ENCODE measurements at places on chromosomes 5 and 9.

GRCh38 chr5:93893075-93893474 lies 151.7 kb upstream of the POU5F2 start:
- DNase-seq: no peak

DNA sequence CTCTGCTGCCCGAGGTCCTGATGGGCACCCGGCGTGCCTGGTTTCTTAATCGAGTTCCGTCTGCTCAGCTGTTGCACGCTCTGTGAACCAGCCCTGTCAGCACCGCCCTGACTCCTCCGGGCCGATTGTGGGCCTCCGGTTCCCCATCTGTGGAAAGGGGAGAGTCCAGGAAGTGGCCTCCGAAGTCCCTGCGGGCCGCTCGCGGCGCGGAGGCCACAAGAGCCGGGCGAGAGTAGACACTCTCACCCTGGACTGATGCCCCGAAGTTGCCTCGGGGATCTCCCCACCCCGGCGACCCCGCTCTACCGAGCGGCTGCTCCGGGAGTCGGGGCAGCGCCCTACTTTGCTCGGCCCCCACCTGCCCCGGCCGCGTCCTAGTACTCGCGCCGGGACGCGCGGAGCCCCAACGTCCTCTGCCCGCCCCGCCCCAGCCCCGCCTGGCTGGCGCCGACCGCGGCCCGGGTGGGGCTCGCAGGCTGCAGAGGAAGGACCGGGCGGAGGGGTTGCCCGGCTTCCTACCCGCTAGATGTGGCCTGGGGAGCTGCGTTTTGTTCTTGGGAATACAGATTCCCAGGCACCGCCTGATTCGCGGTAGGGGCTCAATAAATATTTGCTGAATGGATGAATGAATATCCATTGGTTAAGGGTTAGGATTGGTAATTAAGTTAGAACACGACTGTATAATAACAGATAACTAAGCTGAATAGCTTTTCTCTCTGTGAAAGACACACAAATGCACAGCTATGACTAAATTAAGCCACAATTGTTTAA lies 935 bp upstream of the ZNF367 start:
- no peak for DNase-seq

DNA sequence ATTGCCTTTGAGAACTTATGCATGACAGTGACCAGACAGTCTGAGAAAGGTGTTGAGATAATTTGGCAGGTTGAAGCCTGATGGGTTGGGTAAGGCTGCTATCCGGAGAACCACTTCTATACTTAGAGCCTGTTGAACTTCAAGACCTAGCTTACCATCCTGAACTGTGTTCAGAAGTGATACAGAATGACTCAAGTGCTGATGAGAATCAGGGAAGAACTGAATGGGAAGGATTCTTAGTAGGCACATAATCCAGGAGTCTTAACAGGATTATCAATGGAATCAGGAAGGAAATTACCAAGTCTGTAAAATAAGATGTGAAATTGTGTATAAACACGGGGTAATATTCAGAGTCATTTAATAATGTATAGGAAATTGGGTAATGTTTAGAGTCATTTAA lies 9.0 kb upstream of the PAPPA start:
- DNase-seq: no peak

DNA sequence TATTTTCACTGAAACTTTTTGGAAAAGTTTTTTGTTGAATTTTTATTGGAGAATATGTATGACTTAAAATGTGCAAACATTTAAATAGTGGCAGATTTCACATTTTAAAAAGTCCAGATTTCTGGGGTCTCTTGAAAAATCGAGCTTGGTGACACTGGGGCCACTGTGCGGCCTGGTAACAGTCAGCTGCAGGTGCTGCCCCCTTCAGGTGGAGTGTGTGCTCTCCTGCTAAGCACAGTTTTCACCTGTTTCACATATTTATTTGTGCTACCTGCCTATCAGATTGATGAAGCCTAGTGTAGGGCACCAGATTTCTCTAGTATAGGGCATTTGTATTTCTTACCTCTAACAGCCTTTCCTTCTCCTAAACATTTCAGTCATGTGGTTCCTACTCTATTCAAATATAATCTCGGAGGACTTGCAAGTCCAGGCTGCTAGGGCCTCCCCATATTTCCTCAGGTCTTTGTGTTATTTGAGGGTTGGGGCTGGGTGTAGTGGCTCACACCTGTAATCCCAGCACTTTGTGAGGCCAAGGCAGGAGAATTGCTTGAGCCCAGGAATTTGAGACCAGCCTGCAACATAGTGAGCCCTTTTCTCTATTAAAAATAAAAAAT lies 95.8 kb upstream of the KLF9 start:
- DNase-seq: no peak

DNA sequence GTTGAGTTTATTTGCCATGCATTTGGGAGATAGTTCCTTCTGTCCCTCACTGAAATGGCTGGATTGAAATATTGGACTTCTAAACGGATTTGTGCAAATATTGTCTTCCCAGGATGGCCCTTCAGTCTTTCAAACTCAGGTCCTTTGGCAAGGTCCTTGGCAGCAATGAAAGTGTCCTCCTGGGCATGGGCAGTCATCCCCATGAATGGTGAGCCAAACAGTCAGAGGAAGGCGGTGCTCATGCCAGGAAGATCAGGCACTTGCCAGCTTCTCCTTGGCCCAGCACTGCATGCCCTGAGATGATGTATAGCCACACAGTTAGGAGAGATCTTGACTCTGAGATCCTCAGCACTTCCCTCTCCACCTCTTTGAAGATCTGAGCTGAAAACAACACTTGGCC lies 221.4 kb upstream of the KLF4 start:
- DNase-seq: no peak

DNA sequence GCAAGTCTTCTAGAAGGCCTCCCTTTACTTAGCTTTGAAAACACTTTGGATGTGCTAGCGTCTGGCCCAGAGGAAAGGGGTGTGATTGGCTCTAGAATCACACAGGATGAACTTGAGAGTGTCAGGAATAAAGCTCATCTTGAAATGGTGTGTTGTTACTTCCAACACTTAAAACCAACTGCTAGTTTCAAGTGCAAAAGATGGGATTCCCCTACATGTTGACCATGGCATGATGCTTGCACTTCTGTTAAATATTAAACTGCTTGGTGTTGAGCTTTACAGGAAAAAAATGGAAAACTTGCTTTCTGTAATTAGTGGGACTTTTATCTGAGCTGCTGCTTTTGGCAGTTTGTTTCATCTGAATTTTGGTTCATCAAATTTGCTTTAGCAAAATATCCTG lies 261.1 kb downstream of the MED10 start:
- no peak for DNase-seq

All from LNCaP clone FGC (cell line).